T-helper 9 cell (primary cell): ENCODE measurements at places on chromosomes 4 and X.

GRCh38 chr4:2286904-2287593, 25.1 kb upstream of the MXD4 start:
- DNase-seq, result no peak

- DNase-seq, result no peak
These were observed 5.4 kb upstream of the NEUROG2 start for GRCh38 chr4:112521123-112522023.

DNA sequence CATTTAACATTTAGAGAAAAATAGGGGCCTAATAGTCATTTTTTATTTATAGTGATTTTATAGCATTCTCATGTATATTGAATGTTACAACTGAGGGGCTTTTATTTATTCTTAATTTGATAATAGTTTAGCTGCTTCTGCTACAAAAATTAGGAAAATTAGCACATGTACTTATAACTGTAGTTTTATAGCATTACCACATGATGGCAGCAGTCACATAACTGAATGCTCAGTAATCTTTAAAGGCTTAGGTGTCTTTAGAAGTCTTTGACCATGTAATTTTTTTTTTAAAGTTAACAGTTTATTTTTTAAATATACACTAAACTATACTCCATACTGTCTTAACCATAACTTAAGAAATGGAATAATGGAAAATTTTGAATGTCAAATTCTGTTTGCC, 136.6 kb downstream of the STAG2 start:
- DNase-seq, result no peak

DNA sequence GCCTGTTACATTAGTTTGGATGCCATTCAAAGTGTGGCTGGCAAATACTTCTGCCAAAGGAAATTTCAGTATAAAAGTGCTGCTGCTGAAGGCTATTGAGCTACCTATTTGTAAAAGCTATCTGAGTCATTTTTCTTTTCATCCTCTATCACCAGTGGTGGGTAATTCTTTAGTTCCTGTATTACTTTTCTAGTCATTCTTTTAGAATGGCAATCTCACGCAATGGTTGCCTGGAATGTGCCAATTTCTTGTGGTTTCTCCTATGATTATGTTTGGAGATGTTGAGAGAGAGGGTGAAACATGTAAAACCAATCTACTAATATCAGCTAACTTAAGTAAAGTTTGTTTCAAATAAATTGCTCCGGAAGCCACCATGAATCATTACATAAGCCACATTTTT, 685.0 kb downstream of the RAPGEF2 start:
- DNase-seq, result no peak

- DNase-seq, result no peak
These were observed 3.3 kb downstream of the NALF2 start for GRCh38 chrX:69507500-69507789.

- DNase-seq, result no peak
These were observed 63.1 kb upstream of the FREM3 start for GRCh38 chr4:143763587-143763986.

DNA sequence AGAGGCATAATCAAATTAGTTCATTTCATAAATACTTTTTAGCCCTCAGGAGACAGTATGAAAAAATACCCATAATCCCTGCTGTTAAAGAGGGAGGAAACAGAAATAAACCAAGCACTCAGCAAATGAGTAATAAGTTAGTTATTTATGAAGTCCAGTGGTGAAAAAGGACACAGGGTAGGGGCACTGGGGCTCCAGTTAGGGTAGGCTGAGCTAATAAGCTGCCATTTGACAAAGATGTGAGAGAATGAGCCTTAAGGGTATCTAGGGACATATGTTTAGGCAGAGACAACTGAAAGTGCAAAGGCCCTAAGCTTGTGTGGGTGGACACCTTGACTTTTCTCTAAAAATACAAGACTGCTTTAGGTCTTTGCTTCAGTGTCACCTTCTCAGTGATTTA, 94.4 kb downstream of the IL15 start:
- DNase-seq, result no peak

GRCh38 chr4:52748432-52748831, 2.8 kb downstream of the ERVMER34-1 start:
- DNase-seq, result no peak
